ENCODE measurements at places on chromosomes 3 and 15.

- DNase-seq: no peak
These were observed 184.2 kb downstream of the CHL1 start for GRCh38 chr3:380801-381200.

DNA sequence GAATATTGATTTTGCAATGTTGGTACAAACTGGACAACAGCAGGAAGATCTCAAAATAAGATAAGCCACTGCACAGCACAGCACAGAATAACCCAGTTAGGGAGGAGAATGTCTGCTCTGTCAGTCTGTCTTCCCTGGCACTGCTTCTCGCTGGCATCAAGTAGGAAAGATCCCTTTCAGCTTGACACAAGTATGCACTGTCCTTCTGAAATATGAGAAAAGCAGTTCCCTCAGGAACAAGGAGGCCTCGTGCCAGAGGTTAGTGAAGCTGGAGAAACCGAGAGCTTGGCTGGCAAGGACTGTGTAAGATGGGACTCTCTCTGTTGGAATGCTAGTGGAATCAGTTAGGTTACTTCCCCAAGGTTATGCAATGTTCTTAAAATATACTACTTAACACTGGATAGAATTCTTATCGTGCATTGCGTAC is 59.1 kb downstream of the FMN1 start:
- no peak for DNase-seq

DNA sequence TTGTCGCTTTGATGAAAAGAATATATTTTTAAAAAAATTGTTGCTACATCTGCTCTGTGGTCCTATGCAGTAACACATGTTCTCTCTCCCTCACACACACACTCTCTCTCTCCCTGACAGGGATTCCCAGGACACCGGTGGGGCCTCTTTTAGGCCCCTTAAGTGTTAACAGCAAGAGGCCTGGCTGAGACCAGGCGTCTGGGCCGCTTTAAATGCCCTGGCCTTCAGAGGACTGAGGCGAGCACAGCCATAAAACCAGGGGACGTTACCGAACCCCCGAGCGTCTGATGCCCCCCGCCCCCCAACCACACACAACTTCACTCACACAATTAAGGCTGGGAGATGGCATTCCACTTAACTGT is 1.7 kb downstream of the BNC1 start:
- DNase-seq: no peak

GRCh38 chr3:46056686-46057085 is 29.4 kb upstream of the XCR1 start:
- DNase-seq: no peak
